ENCODE measurements at places on chromosomes 5 and 9.

DNA sequence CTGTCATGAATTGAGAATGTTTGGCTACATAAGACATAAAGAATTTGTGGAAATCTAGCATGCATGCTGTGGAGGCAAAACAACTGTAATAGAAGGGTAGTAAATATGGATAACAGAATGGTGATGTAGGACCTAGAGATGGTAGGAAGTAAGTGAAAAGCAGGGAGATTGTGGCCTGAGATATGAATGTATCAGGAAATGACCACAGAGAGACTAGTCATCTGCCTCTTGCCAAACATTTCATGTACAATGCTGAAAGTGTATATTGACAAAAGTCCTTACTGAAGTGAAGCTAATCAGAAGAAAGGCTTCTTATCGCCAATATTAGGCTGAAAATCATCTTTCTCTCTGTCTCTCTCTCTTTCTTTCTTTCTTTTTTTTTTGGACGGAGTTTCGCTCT, 873.1 kb upstream of the CTNND2 start:
- DNase-seq = no peak

GRCh38 chr9:121851641-121852091, 200.2 kb downstream of the DAB2IP start:
- no peak for DNase-seq

DNA sequence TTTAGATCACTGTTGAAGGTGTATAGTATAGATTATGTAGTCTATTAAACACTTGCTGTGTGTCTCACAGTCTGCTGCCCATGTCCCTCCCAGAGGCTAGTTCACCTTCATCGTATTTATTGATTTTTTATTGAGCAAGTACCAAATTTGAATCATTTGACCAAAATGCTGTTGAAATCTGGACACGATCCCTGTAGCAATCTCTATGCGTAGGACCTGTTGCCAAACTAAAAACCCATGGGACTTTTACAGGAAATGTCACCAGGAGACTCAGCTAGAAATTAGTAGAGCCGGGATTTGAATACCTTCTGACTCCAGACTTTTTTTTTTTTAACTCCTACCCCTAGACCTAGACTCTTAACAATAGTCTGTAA, 17.5 kb downstream of the SLC31A1 start:
- no peak for DNase-seq

DNA sequence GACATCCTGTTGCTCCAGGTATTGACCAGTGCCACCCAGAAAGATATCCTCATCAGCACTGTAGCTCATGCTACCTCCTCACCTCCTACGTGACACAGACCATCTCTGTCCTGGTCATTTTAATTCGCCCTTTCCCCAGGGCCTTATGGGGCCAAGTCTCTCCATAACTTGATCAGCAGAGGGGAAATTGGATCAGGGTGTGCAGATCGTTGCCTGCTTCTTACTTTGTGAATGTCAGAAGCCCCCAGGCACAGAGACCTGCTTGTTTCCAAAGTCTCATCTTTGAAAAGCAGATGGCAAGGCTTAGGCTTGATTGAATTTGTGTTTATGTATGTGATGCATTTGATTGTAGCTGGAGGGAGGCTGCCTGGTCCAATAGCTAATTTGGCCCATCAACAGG, 8.8 kb upstream of the DBH start:
- no peak for DNase-seq

DNA sequence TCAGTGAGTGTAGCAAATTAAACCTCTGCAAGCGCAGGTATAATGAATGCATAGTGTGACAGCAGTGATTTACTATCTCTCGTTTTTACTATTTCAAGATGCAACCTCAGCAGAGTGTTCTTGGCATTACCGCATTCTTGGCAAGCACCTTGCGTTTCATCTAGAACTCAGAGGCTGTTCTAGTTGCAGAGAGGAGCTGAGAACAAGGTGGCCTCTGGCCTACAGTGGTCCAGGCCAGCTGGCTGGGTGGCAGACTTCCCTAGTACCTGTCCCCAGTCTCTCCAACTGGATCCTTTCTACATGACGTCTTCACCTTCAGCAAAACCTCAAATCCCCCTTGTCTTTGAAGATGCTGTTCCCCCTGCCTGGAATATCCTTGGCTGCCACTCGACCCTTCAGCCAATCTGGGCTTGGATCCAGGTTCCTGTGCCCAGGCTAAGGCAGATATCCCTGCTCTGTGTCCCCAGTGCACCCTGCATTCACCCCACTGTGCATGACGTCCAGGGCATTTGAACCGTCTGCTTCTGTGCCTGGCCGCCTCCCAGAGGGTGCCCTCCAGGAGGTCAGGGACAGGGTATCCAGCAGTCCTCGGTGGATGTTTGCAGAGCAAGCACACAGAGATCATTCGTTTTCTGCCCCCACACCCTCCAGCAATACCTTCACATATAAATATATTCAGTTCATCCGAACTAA, 120.4 kb upstream of the CPEB4 start:
- DNase-seq = no peak

Measured in stimulated activated CD8-positive, alpha-beta memory T cell treated with anti-CD3 and anti-CD28 coated beads, Interleukin-7, amount 100 ng/mL, for 1 hour (primary cell).